H9 (cell line): ENCODE measurements at places on chromosomes 2 and 18. TPM values are rescaled to one million over a fixed set of nuclear protein-coding genes. Genes with fewer than 3 reads are reported as not detected.

DNA sequence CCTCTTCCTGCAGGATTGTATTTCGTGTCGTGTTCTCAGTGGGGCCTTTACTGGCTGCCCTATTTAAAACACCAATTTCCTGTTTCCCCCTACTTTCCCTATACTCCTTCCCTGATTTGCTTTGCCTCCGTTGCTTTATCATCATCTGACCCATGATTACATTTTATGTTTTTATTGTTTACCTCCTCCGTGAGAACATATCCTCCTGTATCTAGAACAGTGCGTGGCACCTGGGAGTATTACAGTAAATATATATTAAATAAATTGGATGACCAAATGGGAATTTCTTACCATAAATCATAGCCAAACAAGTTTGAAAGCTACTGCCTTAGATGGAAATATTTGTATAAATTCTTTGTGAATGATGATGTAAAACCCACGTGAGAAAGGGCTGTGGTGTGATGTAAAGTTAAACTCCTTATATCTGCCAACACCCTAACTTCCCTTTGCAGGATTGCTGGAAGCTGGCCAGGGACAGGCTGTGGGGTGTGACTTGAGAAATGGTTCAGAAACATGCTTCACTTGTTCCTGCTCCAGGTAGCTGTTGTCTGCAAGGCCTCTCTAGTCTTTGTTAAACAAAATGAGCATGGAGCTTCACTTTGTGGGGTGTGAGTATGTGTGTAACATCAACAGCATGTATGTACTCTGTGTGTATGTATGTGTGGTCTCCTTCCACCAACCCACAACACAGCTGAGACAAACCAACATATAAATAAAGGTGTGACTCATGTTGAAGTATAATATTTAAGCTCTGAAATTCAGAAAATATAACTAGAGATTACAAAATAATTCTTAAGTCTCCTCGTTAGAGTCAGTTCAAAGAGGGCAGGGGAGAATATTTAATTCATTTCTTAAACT, 40.3 kb downstream of the LHCGR start:
- no peak for DNase-seq

LAMA3 gene
- 0.33 and 0.68 TPM in 2 replicates for total RNA-seq

DNA sequence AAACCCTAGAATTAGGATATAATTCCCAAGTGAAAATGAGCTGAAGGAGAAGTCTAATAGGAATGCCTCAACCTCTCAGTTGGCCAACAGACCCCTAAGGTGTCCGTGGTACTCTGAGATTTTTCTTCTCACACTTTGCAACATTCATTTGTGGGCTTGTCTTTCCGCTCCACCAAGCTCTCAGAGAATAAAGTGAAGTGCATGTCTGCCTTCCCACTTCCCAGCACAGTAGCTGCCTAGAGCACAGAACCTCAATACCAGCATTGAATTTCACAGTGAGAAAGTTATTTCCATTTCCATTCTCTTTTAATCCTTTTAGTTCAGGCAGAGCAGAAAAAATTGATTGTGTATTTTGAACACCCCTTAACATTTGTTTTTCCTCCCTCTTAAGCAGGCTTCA, 451.8 kb downstream of the TGIF1 start:
- DNase-seq, result no peak

GRCh38 chr2:32277363-32277673, 386 bp upstream of the YIPF4 start:
- no peak for DNase-seq

UGT1A3 gene
- total RNA-seq, result not detected in 2 replicates

- no peak for DNase-seq
These were observed 102.3 kb downstream of the NRXN1 start for GRCh38 chr2:50929661-50930060.

RAPH1 gene
- total RNA-seq, result 17.1 and 17.8 TPM in 2 replicates

GRCh38 chr2:73877071-73877802, 15.6 kb upstream of the ACTG2 start:
- no peak for DNase-seq

- peak; percentile 53 for DNase-seq
These were observed 296.5 kb downstream of the DCC start for GRCh38 chr18:52636536-52636935.

GRCh38 chr2:200454927-200455801, 54.7 kb downstream of the KCTD18 start:
- no peak for DNase-seq

DSC3 gene
- 0.35 and 0.61 TPM in 2 replicates for total RNA-seq

GRCh38 chr18:76670564-76671288, 151.6 kb upstream of the ZNF236 start:
- DNase-seq, result no peak

GRCh38 chr2:11762799-11763461, 16.5 kb downstream of the LPIN1 start:
- no peak for DNase-seq

RGPD4 gene
- total RNA-seq, result 0.07 TPM in 2 replicates

- no peak for DNase-seq
These were observed 63.0 kb downstream of the TWIST2 start for GRCh38 chr2:238910751-238911351.

- no peak for DNase-seq
These were observed 12.0 kb downstream of the SFTPB start for GRCh38 chr2:85655961-85656417.

DNA sequence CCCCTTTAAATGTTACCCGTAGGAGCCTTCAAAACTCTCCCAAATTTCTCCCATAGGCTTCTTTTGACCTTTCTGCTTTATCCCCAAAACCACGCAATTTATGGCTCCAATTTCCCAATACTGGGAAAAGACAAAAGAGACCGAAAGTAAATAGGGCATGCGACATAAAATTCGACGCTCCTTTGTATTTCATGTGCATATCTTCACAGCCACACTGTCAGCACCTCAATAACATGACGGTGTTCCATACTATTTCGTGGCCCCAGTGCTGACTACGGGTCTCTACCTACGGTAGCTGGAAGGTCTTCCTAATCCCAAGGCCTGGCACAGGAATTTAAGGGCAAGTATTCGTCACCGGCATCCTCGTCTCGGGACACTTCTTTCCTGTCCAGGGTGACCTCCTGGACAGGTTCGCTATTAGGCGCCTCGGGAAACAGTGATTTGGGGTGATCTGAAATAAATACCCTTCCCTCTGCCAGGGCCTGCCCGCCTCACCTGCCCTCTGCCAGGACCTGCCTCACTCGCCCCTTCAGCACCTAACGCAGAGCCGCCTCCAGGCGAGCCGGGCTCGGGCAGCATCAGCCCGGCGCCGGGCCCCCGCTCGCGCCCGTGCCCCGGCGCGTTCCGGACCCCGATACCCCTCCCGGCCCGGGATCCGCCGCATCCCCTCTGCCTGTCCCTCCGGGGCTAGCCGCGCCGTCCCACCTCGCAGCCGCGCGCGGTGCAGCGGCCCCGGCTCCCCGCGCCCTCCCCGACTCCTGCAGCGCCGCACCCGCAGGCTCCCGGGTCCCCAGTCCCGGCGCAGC, 680 bp downstream of the DTNB start:
- peak; percentile 74 for DNase-seq

HRH4 gene
- total RNA-seq, result not detected in 2 replicates

CCDC68 gene
- total RNA-seq, result not detected in 2 replicates

- peak; percentile 91 for DNase-seq
These were observed 280 bp upstream of the CYP1B1 start for GRCh38 chr2:38076152-38076709.

GRCh38 chr18:22591222-22591621, 173.5 kb upstream of the CTAGE1 start:
- DNase-seq, result no peak

DNA sequence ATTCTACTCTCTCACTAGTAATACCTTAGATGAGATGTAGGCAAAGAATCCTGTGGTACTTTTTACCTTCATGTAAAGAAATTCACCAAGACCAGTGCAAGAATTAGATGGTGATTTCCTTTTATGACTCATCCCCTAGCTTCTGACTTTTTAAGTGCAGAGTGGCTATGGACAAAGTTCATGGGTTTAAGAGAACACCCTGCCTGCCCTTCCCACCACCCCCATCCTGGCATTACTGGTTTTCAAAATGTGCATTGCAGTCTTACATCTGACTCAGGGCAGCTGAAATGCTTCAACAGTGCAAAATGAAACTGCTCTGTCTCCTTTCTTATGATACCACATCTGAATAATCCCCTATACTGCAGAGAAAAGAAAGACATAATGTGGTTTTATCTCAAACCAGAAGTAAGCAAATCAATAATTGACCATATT, 22.6 kb downstream of the MAIP1 start:
- DNase-seq, result no peak

PPIL3 gene
- 56.5 and 63.4 TPM in 2 replicates for total RNA-seq

- DNase-seq, result no peak
These were observed 7.0 kb upstream of the CLIP4 start for GRCh38 chr2:29108225-29108624.

DNA sequence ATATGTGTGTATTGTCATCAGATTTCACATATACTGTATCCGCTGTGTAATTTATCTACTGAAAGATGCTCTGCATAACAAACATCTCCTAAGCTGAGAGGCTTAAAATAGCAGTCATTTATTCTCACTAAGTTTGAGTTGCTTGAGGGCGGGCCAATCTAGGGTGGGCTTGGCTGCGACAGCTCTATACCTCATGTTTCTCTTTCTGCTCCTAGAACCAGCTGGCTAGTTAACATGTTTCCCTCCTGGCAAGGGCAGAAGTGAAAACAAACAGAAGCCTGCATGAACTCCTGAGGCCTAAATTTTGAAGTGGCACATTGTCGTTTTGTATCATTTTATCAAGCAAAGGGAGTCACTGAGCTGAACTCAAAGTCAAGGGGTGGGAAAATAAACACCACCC, 585.0 kb upstream of the VRK2 start:
- no peak for DNase-seq

GRCh38 chr2:101718993-101719571, 21.6 kb downstream of the MAP4K4 start:
- DNase-seq, result no peak

- no peak for DNase-seq
These were observed 2.5 kb downstream of the COL3A1 start for GRCh38 chr2:188976545-188977268.

EVX2 gene
- total RNA-seq, result not detected in 2 replicates

NT5C1B gene
- total RNA-seq, result not detected in 2 replicates

DNA sequence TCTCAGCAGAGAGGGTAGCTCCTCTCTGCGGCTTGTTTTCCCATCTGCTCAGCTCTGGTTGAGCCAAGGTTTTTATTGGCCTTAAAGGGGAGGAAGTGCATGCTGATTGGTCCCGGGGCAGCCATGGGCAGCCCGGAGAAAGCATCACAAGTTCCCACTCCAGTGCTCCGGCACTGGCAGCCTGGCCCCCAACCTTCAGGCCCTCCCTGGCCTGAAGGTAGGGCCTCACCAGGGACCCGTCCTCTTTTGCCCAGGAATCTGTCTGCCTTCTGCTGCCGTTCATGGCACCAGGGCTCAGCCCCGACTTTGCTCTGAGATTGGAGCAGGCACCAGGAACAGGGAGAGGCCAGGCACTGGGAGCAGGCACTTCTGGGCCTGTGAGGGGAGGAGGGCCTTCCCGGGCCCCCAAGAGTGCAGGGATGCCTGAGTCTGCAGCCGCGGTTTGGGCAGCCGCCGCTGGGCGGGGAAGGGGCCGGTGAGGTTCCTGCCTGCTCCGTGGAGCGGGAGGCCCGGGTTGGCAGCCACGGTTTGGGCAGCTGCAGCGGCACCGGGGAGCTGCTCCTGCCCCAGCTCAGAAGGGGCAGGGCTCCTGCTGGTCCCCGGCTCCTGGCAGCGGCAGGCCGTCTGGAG, 17.5 kb upstream of the ILKAP start:
- DNase-seq, result peak; percentile 62

- DNase-seq, result peak; percentile 51
These were observed 36.7 kb downstream of the KIAA2012 start for GRCh38 chr2:202109737-202110184.

- no peak for DNase-seq
These were observed 692.7 kb downstream of the SOCS6 start for GRCh38 chr18:70981400-70982140.

DNA sequence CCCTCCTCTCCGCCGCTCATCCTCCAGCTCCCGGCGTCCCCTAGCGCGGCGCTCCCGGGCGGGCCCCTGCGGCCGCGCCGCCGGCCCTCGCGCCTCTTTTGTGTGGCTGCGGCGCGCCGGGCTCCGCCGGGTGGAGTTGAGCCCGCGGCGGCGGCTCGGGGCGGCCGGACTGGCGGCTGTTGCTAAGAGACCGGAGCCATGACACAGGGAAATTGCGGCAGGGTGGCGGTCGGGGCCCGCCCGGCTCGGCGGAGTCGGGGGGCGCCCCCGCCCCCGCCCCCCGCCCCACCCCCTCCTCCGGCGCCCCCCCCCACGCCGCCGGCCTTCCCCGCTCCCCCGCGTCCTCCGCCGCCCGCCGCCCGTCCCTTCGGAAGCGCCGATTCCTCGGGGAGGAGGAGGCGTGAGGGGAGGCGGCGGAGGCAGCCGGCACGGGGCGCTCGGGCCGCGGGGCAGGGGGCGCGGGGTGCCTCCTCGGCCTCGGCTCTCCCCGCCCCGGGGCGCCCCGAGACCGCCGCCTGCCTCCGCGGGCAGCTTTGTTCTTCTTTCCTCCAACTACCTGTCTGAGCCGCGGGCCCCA, at the start of gene TMEM200C:
TSS of gene TMEM200C (minus strand) at position 224 of the 577 bp plus-strand sequence. CDS start 3,459 bp downstream, outside the sequence.
- no peak for DNase-seq

DNA sequence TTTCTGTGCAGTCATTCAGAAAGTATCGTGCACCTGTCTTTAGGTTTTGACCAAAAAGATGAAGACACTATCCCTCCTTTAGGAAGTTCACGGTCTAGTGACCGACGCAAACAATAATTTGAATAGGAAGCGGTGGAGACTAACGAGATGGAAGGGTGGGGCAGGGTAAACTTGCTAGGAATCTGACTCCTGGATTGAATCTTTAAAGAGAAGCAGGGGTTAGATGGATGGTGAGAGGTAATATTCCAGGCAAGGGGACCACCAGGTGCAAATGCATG, 651 bp upstream of the TXNL1 start:
- no peak for DNase-seq

AMMECR1L gene
- total RNA-seq, result 20.0 and 20.3 TPM in 2 replicates

DNA sequence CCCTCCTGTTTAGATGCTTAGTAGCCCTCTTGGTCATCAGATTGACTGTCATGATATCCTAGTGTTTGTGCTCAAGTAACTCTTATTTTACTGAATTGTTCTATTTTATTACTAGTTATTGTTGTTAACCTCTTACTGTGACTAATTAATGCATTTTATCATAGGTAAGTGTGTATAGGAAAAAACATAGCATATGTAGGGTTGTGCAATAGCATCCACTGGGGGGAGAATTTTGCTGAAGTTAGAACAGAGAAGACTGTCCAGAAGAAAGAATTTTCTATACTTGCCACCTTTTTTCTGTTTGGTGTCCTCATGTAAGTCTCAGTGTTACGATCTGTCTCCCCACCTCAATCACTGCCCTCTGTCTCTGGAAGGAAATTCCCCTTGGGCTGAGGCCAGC, 177.4 kb downstream of the RPIA start:
- no peak for DNase-seq

- no peak for DNase-seq
These were observed 117.6 kb upstream of the DTNA start for GRCh38 chr18:34592481-34592880.
